Stimulated activated CD4-positive, alpha-beta T cell treated with anti-CD3 and anti-CD28 coated beads, Interleukin-15, amount 100 ng/mL, for 24 hours (primary cell): ENCODE measurements at places on chromosomes 13 and 19.

GRCh38 chr13:46624353-46624752 lies 71.4 kb downstream of the LRCH1 start:
- DNase-seq, result no peak

DNA sequence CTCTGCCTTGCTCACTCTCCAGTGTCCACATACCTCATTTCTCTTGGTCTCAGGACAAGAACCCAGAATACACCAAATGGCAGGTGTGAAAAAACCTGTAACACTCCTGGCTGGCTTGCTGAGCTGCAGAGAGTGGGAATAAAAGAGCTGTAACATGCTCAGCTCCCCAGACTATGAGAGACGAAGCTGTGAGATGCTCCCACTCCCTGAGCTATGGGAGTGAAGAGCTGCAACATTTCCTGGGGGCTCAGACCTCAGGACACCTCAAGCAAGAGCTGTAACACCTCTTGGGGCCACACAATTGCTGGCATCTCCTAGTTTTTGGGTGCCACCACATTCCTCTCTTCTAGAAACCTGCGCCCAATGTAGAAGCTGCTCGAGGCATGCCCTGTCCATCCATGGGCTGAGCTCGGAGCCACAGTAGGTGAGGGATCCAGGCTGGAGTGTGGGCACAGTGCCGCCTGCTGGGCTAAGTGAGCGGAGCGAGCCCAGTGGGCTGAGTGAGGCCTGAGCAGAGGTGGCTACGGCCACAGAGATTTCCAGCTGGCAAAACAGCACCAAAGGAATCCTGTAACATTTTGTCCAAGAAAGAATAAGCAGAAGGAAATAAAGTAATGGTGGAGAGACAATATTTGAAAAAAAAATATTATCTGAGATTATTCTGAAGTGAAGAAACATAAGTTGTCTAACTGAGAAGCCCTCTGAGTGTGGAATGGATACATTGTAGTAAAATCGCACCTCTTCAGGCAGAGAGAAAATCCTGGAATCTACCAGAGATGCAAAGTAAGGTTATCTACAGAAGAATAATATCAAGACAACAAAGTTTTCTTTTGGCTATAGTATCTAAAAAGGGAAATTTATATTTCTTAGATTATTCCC lies 186.2 kb upstream of the PCDH9 start:
- DNase-seq, result no peak

DNA sequence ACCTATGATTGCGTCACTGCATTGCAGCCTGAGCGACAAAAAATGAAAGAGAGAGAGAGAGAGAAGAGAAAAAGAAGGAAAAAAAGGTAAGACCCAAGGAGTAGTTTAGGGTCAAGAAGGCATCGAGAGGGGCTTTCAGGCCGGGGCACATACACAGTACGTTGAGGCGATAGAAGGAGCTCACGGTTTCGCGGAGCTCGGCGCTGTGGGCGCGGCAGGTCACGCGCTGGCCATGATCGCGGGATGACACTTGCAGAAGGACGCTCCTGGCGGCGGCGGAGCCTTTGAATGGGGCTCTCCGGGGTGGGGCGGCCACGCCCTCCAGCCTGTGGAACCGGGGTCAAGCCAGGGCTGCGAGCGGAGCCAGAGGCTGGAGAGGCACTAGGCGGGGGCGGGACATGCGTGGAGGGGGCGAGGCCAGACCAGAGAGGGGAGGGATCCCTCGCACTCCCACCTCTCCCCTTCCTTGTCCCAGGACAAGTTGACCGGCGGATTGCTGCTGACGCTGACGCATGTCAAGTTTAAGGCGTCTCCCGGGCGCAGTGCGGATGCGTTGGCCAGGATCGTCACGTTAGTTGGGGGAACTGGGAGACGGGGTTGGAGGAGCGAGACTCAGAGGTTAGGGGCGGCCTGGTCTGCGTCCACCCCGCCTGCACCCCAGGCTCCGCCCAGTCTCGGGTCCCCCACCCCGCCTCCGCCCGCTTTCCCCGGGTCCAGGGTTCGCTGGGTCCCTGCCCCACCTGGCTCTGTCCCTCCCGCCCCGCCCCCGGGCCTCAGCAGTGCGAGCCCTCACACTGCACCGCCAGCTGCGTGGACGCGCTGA lies 6.9 kb downstream of the NPHS1 start:
- DNase-seq, result peak; percentile 35

DNA sequence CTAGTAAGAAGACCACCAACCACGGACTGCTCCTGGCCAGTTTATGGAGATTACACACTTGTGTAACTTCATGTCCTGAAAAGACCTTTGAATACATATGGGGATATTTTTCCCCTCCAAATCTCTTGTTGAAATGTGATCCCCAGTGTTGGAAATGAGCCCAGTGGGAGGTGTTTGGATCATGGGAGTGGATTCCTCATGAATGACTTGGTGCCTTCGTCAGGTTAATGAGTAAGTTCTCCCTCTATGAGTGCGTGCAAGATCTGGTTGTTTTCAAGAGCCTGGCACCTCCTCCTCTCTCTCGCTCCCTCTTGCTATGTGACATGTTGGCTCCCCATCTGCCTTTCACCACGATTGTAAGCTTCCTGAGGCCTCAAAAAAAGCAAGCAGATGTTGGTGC lies 769.0 kb upstream of the SLITRK1 start:
- no peak for DNase-seq

DNA sequence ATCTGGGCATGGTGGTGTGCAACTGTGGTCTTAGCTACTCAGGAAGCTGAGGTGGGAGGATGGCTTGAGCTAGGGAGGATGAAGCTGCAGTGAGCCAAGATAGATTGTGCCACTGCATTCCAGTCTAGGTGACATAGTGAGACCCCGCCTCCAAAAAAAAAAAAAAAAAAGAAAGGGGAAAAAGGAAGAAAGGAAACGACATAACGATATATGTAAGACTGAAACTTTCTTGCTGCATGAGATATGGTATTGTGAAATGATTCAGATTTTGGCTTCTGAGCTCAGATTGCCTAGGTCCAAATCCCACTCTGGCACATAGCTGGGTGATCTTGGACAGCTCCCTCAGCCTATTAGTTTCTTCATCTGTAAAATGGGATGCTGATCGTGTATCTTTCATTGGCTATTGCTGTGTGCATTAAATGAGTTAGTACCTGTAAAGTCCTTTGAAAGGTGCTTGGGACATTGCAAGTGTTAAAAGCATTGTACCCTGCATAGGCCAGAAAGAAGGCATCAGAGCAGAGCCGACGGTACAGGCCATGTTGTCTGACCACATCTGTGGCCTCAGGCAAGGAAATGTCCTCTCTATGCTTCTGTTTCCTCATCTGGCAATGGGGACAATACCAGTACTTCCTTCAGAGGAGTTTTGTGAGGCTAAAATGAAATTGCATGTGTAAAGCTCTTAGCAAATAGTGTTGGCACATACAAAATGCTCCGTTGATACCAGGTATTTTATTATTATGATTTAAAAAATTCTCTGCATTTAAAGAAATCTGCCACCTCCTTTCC lies 32.6 kb upstream of the SLC46A3 start:
- no peak for DNase-seq

- DNase-seq, result no peak
Measured at GRCh38 chr13:95642999-95643398, 1.5 kb downstream of the DZIP1 start.

DNA sequence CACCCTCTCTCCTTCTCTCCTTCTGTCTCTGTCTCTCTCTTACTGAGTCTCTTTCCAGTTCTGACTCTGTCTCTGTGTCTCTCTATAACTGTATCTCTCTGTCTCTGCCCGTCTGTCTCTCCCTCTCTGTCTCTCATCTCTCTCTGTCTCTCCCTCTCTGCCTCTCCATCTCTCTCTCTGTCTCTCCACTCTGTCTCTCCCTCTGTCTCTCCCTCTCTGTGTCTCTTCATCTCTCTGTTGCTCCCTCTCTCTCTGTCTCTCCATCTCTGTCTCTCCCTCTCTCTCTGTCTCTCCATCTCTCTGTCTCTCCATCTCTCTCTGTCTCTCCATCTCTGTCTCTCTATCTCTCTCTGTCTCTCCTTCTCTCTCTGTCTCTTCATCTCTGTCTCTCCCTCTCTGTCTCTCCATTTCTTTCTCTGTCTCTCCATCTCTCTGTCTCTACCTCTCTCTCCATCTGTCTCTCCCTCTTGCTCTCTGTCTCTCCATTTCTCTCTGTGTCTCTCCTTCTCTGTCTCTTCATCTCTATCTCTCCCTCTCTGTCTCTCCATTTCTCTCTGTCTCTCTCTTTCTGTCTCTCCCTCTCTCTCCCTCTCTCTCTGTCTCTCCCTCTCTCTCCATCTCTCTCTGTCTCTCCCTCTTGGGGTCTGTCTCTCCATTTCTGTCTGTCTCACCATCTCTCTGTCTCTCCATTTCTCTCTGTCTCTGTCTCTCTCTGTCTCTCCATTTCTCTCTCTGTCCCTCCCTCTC lies 3.3 kb upstream of the MEIS3 start:
- no peak for DNase-seq

- DNase-seq, result no peak
Measured at GRCh38 chr13:62418872-62419271, 1003.2 kb upstream of the PCDH20 start.

DNA sequence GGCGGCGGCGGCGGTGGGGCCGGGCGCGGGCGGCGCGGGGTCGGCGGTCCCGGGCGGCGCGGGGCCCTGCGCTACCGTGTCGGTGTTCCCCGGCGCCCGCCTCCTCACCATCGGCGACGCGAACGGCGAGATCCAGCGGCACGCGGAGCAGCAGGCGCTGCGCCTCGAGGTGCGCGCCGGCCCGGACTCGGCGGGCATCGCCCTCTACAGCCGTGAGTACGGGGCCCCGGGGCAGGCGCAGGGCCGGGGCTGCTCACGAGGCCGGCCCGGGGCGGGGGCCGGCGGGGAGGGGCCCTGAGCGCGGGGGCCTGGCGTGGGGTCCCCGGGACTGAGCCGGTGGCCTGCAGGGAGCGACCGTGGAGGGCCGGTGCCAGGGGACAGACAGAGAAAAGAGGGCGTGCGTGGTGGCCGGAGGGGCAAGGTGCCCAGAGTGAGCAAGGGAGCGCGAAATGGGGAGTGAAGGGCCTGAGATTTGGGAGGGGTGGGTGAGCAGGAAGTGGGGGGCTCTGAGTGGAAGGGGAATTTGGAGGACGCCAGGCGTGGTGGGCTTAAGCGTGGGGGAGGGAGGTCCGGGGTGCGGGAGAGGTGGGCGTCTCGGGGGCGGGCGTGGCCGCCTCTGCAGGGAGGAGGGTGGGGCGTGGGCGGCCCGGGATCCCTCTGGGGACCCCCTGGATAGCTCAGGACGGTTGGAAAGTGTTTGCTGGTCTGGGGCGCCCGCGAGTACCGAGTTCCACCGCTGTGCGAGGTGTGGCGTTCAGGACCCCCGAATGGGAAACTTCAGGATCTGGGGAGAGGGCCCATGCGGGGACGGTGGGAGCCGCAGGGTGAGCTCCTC lies 575 bp downstream of the CARM1 start:
- peak; percentile 48 for DNase-seq

- no peak for DNase-seq
Measured at GRCh38 chr19:28883241-28883693, 329.7 kb downstream of the UQCRFS1 start.

DNA sequence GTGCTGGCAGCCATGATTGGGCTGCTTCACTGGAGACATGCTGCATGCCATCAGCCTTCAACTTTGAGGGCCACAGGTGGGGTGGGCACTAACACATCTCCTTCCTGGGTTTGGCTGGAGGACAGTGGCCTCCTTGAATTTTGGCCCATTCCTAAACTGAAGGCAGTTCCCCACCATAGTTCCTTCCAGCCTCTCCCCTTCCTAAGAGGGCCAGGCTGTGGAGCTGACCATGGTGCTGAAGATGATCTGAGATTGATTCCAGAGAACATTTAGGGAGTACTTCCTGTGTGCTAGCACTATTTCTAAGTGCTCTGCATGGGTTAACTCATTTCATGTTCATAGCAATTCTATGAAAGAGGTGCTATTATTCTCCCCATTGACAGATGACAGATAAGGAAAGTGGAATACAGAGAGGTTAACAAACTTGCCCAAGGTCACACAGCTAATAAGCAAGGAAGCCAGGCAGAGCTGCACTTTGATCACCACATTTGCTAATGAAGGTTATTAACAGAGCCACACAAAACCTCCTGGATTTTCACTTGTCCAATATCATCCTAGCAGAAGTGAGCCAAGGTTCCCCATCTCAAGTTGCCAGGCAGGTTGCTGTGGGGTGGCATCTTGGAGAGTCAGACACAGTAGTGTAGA lies 175.3 kb downstream of the ZIC5 start:
- peak; percentile 30 for DNase-seq

DNA sequence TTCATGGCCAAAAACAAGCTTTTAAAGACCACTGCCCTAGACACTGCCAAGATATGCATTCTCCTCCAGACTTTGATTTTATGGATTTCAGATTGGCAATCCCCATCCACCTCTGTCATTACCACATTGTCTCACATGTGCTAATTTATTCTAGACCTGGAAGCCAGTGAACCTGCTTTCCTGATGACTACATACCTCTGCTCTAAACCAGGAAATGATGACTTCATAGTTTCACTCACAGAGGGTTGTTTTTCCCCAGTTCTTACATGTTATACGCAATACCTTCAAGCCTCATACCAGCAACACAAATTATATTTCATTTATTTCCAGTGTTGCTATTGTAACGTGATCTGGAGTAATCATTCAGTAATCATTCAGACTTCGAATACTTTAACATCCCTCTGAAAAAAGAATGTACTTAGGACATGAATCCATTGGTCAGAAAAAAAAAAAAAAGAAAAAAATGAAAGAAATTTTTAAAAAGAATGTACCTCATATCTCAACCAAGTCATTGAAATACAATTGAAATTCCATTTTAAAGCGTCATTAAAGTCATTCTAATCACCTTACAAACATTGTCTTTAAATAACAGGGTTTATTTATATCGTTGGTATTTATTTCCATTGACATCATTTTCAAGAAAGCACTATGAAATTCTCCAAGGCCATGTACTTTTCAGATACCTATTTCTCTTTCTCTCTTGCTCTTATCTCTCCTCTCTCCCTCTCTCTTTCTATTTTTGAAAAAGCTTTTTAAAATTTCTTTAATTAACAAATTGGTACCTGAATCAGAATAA lies 33.4 kb upstream of the KLF5 start:
- DNase-seq, result no peak

DNA sequence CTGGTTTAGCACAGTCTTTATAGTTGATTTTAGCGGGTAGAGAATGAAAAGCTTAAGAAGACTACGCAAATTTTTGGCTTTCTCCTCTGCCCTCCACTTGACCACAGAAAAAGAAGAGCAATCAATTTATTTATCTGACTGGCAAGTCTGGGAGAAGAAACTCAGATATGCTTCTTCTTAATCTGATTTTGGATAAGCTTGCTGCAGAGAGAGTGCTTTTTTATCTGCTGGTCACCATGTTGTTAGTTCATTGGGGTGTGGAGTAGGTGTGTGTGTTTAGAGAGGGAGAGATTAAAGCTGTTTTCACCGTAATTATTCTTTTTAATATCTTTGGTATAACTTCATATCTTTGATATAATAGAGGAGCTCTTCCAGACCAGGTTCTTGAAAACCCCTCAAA lies 471.4 kb upstream of the SLC10A2 start:
- no peak for DNase-seq
